ENCODE measurements at places on chromosomes 6 and 20. TPM values are rescaled to one million over a fixed set of nuclear protein-coding genes. Genes with fewer than 3 reads are reported as not detected.

- DNase-seq, result no peak
Measured at GRCh38 chr20:48285656-48286055, 500.4 kb upstream of the SULF2 start.

- DNase-seq, result no peak
Measured at GRCh38 chr20:56943946-56944945, 315.1 kb downstream of the TFAP2C start.

The ASIP gene
- total RNA-seq, result not detected

GRCh38 chr6:39365281-39366074 lies 43.0 kb upstream of the KCNK16 start:
- no peak for DNase-seq

DNA sequence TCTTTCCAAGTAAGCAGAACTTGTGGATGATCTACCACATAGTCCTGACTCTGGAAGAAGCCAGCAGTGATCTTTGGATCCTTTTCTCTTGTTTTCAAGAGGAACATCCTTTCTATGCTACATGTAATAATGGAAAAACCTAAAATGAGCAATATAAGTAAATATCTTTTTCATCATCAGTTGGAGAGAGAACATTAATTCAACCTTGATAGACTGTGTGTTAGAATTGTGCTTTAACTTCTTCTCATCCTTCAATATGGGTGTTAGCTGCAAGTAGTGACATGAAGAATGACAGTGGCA lies 65.6 kb upstream of the IFNGR1 start:
- no peak for DNase-seq

The TAAR6 gene
- total RNA-seq, result not detected

The LTA gene
- total RNA-seq, result not detected

DNA sequence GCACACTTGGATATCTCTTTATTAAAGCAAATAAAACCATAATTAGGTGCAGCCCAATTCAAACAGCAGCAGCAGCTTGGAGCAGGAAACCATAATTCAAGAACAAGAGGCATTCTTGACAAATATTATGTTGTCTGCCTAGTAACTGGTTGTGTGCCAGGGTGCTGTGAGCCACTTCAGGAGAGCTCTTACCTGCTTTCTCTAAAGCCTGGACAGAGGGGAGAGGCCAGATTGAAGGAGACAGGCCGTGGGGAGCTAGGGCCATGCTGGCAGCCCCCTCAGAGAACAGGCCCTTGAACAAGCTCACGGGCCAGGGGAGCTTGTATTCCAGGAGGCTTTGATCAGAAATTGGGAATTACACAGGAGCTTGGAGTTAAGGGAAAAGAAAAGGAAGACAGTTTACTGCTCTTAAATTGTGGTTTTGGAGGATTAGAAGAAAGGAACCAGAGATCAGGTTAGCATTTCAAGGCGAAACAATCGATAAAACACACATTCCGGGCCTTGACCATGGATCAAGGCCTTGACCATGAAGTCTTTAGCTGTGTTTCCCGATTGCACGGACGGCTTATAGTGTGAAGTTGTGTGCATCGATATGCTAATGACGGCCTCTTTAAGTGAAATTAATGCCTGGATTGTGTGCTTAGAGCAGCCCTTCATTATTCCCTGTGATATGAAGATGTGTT lies 69.8 kb upstream of the NKX2-2 start:
- no peak for DNase-seq

- no peak for DNase-seq
Measured at GRCh38 chr6:40268614-40269013, 318.6 kb downstream of the LRFN2 start.

- no peak for DNase-seq
Measured at GRCh38 chr6:47479140-47479508, 1.5 kb downstream of the CD2AP start.

DNA sequence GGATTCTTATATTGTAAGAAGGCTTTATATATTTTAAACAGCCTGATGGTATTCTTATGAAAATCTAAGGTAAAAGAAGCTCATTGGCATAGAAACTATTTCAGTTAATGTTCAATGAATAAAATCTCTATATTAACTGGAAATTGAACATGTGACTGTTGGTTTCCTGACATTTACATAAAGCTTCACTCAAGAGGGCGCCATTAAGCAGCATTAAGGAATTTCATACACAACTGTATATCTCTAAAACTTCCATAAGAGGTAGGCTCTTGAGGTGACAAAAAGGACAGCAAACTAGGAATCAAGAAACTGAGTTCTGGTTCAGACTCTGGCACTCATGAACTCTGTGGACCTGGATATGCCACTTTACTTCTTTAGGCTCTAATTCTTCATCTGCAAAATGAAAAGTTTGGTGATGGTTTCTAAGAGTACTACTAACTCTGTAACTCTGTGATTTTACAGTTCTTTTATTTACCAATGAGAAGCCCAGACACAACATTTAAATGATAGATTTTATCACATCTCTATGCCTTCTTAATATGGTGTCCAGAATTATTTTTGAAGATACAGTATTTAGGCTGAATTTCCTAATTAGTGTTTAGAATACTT lies 147.5 kb downstream of the FLRT3 start:
- no peak for DNase-seq

The GGTLC1 gene
- total RNA-seq, result not detected

DNA sequence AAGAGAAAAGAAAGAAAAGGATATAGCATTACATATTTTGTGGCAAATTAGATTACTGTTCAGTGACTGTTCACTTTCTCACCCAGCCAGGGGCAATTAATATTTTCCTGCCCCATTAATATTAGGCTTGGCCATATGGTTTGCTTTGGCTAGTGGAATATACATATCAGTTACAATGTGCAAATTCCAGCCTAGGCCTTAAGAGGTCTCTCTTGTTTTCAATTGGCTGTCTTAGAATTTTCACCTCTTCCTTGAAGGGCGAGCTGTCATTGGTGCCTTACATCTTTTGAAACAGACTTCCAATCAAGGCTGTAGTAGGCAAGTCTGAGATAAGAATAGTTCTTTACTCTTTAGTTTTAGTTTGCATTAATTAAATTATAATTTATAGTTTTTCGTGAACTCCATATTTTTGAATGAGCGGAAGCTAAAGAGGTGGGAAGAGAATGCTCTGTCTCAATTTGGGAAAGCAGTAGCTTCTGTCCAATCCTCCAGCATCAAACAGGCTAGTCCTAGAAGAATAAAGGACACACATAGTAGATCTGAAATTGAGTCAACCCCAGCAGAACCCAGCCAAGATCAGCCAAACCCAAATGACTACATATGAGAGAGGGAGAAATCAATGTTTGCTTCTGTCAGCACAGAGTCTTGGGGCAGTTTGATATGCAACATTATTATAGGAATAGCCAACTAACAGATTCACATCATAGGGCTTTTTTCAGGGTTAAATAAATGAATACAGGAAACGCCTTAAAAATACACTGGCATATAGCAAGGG lies 6.3 kb upstream of the CSNK2A1 start:
- no peak for DNase-seq

GRCh38 chr20:62365814-62366369 lies 1.2 kb downstream of the LAMA5 start:
- no peak for DNase-seq

DNA sequence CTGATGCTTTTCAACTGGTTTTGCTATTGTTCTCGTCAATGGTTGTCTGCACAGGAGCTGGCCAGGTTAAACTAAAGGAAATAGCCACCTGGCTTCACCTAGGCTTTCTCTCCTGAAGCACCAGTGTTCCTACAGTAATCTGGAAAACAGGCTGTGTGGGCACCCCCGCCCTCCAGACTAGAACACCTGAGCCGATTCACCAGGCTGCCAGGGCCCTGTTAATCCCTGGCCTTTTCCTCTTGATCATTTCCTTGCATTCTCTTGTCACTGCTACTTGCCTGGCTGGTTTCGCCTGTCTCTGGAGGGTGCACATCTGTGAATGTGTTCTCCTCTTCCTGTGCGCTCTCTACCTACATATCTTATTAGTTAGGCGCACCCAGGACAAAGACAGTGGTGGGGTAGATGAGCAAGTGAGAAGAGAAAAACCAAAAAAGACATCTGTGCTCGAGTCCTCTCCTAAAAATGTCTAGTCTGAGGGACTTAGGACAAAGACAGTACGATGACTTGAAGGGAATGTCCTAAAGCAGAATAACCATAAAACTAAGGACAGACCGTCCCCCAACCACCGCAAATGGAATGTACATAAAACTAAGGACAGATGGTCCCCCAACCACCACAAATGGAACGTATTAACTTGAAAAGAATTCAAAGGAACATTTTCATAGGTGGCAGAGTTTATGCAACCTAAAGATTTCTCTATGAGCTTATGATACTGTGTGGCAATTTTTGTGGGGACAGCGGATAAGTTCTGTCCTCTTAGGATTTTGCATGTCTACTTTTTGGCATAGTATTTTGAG lies 45.9 kb upstream of the EMILIN3 start:
- DNase-seq, result no peak

- no peak for DNase-seq
Measured at GRCh38 chr6:158027590-158028285, 46.1 kb downstream of the SYNJ2 start.
